T-helper 22 cell (primary cell): ENCODE measurements at places on chromosomes 13 and 19.
A peak's percentile ranks its signal among the peaks of the same experiment; 100 is the strongest.

GRCh38 chr13:32852526-32852925 lies 163.7 kb upstream of the KL start:
- DNase-seq: no peak

GRCh38 chr13:96792736-96793403 lies 201.4 kb downstream of the OXGR1 start:
- no peak for DNase-seq

DNA sequence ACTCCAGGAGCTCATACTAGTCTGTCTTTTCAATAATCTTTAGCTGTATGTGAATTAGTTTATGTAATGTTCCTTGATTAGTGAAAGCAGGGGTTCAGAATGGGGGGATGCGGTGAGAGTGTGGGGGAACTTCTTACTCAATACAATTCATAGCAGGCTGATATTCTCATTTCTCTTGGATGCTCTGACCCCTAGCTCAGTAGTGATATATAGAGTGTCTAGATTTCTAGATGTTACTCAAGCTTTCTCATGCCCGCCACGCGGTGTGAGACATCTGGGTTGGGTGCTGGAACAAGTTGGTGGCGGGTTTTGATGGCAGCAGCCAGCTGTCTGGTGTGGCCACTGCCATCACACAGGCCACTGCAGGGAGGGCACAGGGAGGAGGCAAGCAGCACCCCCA lies 39.3 kb upstream of the FLT1 start:
- DNase-seq: no peak

DNA sequence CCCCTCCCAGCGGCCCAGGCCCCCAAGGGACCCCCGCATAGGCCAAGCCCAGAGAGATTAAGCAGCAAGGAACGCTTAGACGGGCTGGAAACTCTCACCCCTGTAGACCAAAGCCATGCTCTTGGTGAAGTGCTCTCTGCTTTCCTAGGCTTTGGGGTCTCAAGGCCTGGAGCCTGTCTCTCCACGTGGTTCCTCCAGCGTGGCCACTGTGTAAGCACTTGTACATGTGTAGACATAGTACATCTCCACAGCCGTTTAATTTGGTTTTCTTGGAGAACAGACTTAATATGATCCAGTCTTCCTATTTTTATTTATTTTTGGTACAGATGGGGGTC lies 1.1 kb downstream of the NUDT19 start:
- no peak for DNase-seq

GRCh38 chr13:98664047-98664446 lies 87.1 kb upstream of the STK24 start:
- DNase-seq: no peak

- no peak for DNase-seq
These were observed at the start of gene PTGER1 for GRCh38 chr19:14475251-14476073. TSS of gene PTGER1 (minus strand) at chr19:14475354. CDS start at chr19:14474320, 1,034 bp downstream.

GRCh38 chr19:14030997-14031718 lies 404 bp upstream of the IL27RA start:
- peak; percentile 72 for DNase-seq
